ENCODE measurements at places on chromosomes 6 and 20. TPM values are rescaled to one million over a fixed set of nuclear protein-coding genes. Genes with fewer than 3 reads are reported as not detected.

GPX5 gene
- not detected for total RNA-seq

ISM1 gene
- total RNA-seq = 1.6 TPM

SLC22A7 gene
- 0.31 TPM for total RNA-seq

MYO6 gene
- total RNA-seq = 15.8 TPM

SLC17A2 gene
- total RNA-seq = not detected

RIMS1 gene
- total RNA-seq = 456 TPM

NHSL1 gene
- 69.6 TPM for total RNA-seq

C2 gene
- 4.7 TPM for total RNA-seq

TREML1 gene
- total RNA-seq = not detected

SLC22A1 gene
- total RNA-seq = 1.9 TPM

SAMD3 gene
- 15.6 TPM for total RNA-seq

HLA-DOA gene
- total RNA-seq = 0.16 TPM

CDC40 gene
- 28.2 TPM for total RNA-seq

ADGRB3 gene
- total RNA-seq = 179 TPM

IMPG1 gene
- total RNA-seq = not detected

SIRPA gene
- 3.9 TPM for total RNA-seq

C4B gene
- 9.2 TPM for total RNA-seq

CGA gene
- not detected for total RNA-seq

HLA-DRB1 gene
- 0.16 TPM for total RNA-seq

PRKN gene
- total RNA-seq = 5.9 TPM

SLC26A8 gene
- 5.3 TPM for total RNA-seq

TSHZ2 gene
- 0.31 TPM for total RNA-seq

TFAP2A gene
- not detected for total RNA-seq

SLC23A2 gene
- total RNA-seq = 52.9 TPM

NHLRC1 gene
- 2.8 TPM for total RNA-seq

CCDC28A gene
- total RNA-seq = 10.3 TPM

AVP gene
- not detected for total RNA-seq

DNAH8 gene
- total RNA-seq = under 0.01 TPM

Measured in occipital lobe (tissue), 3 donors.